ENCODE measurements at places on chromosomes 7 and 10. TPM values are rescaled to one million over a fixed set of nuclear protein-coding genes. Genes with fewer than 3 reads are reported as not detected.
A peak's percentile ranks its signal among the peaks of the same experiment; 100 is the strongest.

- DNase-seq = no peak
These were observed at the start of gene CCDC3 for GRCh38 chr10:13001041-13001886. Gene CCDC3 (minus strand): TSS chr10:13001713. CDS start chr10:13001570, 143 bp downstream.

CBX3 gene
- 74.3 TPM for total RNA-seq

- DNase-seq = no peak
These were observed 639.7 kb downstream of the AUTS2 start for GRCh38 chr7:70237831-70238575.

BAMBI gene
- not detected for total RNA-seq

DNA sequence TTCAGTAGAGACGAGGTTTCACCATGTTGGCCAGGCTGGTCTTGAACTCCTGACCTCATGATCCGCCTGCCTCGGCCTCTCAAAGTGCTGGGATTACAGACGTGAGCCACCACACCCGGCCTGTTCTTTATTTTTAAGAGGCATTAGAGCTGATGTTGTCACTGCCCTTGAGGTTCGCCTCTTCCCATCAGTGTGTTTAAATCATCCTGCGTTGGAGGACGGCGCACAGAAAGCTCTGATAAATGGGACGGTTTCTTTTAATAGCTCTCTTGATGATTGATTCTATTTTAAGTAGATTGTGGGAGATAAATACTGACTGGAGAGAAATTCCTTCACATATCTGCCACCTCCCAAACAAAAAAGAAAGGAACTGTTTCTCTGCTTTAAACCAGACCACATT is 29.0 kb downstream of the UPP1 start:
- DNase-seq = no peak

MTG1 gene
- 44.7 TPM for total RNA-seq

GRCh38 chr7:38929460-38930171 is 20.6 kb upstream of the VPS41 start:
- DNase-seq = no peak

FRMPD2 gene
- total RNA-seq = not detected

DNA sequence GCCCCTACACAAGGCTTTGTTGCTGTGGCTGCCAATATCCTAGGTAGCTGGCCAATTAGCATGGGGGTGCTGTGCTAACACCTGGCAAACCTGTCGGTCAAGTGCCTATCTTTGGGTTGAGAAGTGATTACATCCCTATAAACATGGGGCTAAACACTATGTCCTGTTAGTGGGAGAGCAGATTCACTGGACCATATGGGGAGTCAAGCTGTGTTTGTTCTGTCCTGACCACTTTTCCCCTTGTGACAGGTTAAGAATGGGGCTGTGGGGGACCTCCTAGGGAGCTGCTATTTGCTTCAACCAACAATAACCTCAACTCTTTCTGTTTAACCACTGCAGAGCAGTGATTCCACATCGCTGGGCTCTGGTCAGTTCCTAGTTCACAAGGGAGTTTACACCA is 151.5 kb upstream of the AOAH start:
- no peak for DNase-seq

MRPS33 gene
- 8.3 TPM for total RNA-seq

LRRC17 gene
- 0.40 TPM for total RNA-seq

BPGM gene
- total RNA-seq = 7.4 TPM

- DNase-seq = no peak
These were observed 145.8 kb downstream of the NSUN6 start for GRCh38 chr10:18505456-18506118.

GRCh38 chr7:785416-785815 is 46.9 kb upstream of the SUN1 start:
- DNase-seq = no peak

- no peak for DNase-seq
These were observed 11.6 kb upstream of the ADCK2 start for GRCh38 chr7:140661124-140661523.

- no peak for DNase-seq
These were observed 42.9 kb upstream of the MET start for GRCh38 chr7:116629051-116629463.

- no peak for DNase-seq
These were observed 470.8 kb upstream of the KCND2 start for GRCh38 chr7:119802147-119802546.

STK31 gene
- total RNA-seq = 1.7 TPM

GRCh38 chr10:100826983-100827818 is 81.8 kb downstream of the PAX2 start:
- peak; percentile 54 for DNase-seq

- no peak for DNase-seq
These were observed 101.0 kb upstream of the AGR3 start for GRCh38 chr7:16982640-16983350.

- DNase-seq = peak; percentile 66
These were observed 30.4 kb downstream of the LRRC4 start for GRCh38 chr7:128000854-128001265.

DNA sequence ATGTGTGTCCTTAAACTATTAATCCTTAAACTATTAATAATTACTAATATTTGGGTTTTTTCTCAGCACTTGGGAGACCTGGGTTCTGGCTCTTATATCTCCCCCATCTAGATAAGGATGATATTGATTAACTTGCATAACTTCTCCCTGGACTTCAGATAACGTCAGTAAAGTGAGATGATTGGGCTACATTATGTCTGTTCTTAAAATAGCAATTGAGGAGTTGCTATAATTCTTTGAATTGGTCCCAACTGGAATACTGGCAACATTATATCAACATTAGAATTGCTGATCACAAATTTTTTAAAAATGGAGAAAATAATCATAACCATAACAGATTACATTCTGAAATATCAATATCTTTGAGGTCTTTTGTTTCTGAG is 1.9 kb downstream of the APBB1IP start:
- no peak for DNase-seq

MAPK8 gene
- 65.8 TPM for total RNA-seq

MBL2 gene
- total RNA-seq = not detected

TNPO3 gene
- total RNA-seq = 45.2 TPM

DNA sequence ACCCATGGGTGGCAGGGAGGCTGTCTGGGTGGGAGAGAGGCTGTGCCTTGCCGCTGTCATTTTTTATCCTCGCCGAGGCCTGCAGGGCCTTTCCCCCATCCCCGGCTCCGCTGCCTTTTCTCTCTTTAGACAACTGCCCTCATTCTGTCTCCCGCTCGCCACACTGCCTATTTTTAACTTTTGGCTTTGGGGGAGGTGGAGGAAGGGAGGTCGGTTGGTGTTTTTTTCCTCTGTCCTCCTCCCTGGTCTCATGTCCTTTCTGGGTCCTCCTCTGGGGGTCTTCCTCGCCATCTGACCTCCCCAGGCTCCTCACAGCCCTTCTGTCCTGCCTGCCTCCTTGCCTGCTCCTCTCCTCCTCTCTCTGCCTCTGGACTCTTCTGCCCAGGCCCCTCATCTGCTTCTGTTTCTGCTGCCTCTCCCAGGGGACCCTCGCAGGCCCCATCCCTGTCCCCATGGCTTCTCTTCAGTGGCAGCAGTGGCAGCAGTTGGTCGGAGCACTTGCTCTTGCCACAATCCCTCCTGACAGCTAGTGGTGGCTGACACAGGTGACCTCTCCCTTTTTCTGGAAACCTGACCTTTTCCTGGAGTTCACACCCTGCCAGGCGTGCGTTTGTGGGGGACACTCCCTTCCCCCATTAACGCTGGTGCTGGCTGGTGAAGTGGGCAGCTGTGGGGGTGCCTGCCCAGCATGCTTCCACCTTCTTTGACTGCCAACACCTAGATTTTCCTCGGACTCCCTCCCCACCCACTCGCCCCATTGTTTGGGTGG is 19.5 kb upstream of the PCBD1 start:
- DNase-seq = peak; percentile 21

DNA sequence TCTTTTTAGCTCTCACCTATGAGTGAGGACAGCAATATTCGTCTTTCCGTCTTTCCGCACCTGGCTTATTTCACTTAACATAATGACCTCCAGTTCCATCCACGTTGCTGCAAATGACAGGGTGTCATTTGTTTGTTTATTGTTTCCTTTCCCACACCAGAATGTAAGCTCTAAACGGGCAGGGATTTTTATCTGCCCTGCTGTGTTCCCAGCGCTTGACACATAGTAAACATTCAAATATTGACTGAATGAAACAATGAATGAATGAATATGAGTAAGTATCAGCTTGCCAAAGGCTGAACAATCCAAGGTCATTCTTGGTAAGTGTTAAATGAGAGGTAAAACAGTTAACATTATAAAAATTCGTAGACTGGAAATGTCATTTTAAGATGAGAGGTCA is 12.8 kb downstream of the SH3PXD2A start:
- DNase-seq = no peak

NKX1-2 gene
- total RNA-seq = not detected

LRRD1 gene
- not detected for total RNA-seq

GRCh38 chr10:104315486-104315921 is 22.8 kb downstream of the ITPRIP start:
- no peak for DNase-seq

GRCh38 chr7:35555934-35556333 is 139.0 kb downstream of the HERPUD2 start:
- DNase-seq = no peak

VAX1 gene
- total RNA-seq = not detected

DNA sequence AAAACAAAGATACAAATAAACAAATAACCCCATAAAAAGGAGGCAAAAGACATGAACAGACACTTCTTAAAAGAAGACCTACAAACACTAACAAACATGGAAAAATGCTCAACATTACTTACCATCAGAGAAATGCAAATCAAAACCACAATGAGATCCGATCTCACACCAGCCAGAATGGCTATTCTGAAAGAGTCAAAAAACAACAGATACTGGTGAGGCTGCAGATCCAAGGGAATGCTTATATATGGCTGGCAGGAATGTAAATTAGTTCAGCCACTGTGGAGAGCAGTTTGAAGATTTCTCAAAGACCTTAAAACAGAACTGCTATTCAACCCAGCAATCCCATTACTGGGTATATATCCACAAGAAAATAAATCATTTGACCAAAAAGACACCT is 80.4 kb upstream of the NRP1 start:
- no peak for DNase-seq

- peak; percentile 78 for DNase-seq
These were observed 72.8 kb upstream of the ZNF722 start for GRCh38 chr7:63925626-63926460.

HABP2 gene
- total RNA-seq = not detected

ITIH5 gene
- total RNA-seq = 3.5 TPM

DNA sequence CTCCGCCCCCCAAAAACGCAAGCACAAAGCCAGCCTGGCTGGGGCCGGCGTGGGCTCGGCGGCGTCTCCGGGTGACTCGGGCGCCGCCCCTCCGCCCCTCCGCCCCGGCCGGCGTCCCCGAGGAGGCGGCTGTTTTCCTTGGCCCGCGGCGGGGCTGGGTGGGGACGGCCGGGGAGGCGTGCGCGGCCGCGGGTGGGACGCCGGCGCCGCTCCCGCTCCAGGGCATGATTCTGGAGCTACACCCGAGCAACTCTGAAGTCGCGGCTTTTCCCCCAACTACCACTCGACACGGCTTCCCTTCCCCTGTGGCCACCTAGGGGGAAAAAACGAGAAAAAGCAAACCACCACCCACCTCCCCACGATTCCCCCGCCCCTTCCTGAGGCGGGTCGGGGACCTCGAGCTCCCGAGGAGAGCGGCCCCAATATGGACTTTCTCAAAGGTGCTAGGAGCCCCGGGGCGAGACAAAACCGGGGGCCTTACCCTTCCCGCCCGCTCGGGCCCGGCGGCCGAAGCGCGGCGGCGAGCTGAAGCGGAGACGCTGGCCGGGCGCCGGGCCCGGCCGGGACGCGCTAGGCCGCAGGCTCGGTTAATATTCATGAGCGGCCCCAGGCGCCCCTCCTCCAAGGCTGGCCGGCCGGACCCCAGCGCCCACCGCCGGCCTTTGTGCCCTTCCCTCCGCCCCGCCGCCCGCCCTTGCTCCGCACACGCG is 856 bp downstream of the ARHGAP21 start:
- peak; percentile 79 for DNase-seq

GRCh38 chr10:88228130-88228529 is 355.0 kb downstream of the RNLS start:
- DNase-seq = no peak

GRCh38 chr7:130595986-130596385 is 72.6 kb downstream of the COPG2 start:
- DNase-seq = no peak

GRCh38 chr10:32263300-32263699 is 83.7 kb downstream of the EPC1 start:
- DNase-seq = no peak

GRCh38 chr10:77647543-77648293 is 10.1 kb upstream of the KCNMA1 start:
- no peak for DNase-seq

DNA sequence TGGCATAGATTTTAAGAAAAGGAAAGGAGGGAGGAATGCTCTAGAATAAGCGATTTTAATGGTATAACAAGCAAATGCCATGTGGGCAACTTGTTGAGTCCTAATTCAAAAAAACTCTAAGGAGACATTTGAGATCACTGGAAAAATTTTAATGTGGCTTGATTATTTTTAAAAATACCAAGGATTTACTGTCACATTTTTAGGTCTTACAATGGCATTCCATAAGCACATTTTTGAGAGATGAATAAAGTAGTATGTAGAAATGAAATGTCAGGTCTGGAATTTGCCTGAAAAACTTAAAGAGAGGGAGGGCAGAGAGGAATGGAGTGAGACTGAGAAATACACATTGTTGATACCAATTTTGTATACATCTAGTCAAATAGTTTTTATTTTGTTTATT is 20.3 kb downstream of the NCAPG2 start:
- no peak for DNase-seq

KCP gene
- 3.3 TPM for total RNA-seq

DNA sequence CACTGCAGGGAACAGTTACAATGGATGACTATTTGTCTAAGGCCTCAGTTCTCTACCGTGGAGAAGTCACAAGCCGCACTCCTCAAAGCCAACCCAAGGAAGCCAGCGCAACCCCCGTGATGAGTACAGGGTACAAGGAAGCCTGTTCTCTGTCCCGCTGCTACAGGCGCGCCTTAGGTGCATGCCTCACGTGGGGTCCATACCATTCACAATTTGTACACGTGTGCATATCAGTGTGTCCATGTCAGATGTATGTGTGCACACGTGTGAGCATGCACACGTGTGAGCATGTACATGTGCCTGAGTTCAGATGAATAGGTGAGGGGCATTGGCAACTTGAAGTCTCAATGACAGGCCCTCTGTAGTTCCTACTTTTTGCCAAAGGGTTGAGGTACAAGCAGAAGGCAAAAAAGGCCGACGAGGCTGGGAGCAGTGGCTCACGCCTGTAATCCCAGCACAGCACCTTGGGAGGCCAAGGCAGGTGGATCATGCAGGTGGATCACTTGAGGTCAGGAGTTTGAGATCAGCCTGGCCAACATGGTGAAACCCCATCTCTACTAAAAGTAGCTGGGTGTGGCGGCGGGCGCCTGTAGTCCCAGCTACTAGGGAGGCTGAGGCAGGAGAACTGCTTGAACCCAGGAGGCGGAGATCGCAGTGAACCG is 62.8 kb downstream of the CTBP2 start:
- DNase-seq = no peak

- no peak for DNase-seq
These were observed 219.5 kb downstream of the KIAA1217 start for GRCh38 chr10:24428410-24428782.

- no peak for DNase-seq
These were observed 11.9 kb downstream of the RNF216 start for GRCh38 chr7:5769571-5769970.

GRCh38 chr7:151064454-151064853 is 5.1 kb downstream of the SLC4A2 start:
- no peak for DNase-seq

GRCh38 chr10:32891261-32891660 is 66.8 kb downstream of the ITGB1 start:
- no peak for DNase-seq

GHRHR gene
- not detected for total RNA-seq
